ENCODE measurements at places on chromosomes 5 and 9. TPM values are rescaled to one million over a fixed set of nuclear protein-coding genes. Genes with fewer than 3 reads are reported as not detected.

DNA sequence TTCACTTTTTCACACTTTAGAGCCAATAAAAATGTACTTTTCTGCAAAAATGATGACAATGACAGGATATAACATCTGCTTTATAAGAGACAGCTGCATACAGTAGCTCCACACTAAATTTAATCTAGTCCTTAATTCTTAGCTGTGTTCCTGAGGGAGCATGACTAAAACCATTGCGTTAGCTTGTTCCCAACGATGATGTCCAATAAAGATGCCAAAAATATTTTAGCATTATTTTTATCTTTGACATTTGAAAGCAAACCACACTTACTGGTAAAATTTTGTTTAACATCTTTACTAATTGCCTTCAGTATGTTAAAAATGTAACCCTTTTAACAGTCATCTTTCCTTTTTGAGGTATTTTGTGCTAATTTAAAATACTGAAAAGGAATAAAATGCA, 382.7 kb downstream of the CHSY3 start:
- no peaks in the 10 kb centered on the region for H3K27me3 ChIP-seq
- no peaks in the 10 kb centered on the region for H3K4me1 ChIP-seq
- no peak overlapping the region for H3K27ac ChIP-seq
- H3K4me3 ChIP-seq = no peak overlapping the region

Gene SPINK6
- not detected for total RNA-seq

DNA sequence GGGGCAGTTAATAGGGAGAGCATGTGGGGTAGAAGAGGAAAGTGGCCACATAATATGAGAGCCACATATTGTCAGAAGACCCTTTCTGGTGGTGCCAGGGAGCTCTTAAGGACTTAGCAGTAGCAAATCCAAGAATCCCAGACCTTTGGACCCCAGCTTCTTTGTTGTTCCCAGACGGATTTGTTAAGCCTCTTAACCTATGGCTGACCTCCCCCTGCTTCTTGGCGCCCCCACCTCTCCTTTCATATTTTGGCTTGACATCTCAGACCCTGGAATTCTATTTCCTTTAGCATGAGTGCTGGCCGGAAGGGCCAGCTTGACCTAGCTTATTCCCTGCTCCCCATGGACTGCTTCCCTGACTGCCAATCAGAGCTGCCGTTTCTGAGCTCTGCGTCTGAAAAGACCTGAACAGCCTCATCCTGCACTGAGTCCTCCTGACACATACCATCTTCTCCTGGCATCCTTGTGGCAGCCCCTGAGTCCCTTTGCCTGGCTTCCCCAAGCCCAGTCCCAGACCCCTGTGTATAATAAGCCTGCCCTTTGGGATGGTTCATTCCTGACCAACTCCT, 116.3 kb downstream of the PRKACG start:
- H3K27me3 ChIP-seq = no peaks in the 10 kb centered on the region
- H3K27ac ChIP-seq = no peak overlapping the region
- DNase-seq = no peak
- H3K4me1 ChIP-seq = no peaks in the 10 kb centered on the region
- H3K4me3 ChIP-seq = no peak overlapping the region

Gene HTR4
- total RNA-seq = not detected

DNA sequence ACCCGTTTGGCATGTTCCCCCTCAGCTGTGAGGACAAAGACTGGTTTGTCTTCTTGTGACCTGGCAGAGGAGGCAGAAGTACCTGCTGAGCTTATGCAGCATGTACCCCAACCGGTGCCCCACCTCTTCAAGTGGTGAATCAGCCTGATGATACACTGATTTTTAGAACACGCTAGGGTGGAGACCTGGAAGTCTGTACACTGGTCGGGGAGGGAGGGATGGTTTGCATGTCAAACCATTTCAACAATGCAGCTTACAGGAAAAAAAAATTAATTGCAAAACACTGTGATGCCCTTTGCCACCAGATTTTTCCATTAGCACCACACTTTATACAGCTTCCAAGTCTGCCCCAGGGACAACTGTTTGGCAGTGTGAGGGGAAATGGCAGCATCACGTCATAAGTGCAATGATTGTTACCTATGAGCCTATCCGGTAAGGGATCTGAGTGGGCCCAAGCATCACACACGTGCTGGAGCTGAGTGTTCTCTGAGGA, 155.1 kb upstream of the DMRT1 start:
- no peaks in the 10 kb centered on the region for H3K27me3 ChIP-seq
- peak overlapping the region; percentile 39 for H3K4me3 ChIP-seq
- peaks cover 48% of the 10 kb centered on the region for H3K4me1 ChIP-seq
- DNase-seq = peak; percentile 91
- peak overlapping the region; percentile 82 for H3K27ac ChIP-seq

Gene PLCXD3
- total RNA-seq = 2.0 TPM

Gene CCL27
- total RNA-seq = not detected

- H3K36me3 ChIP-seq = no peaks in the 10 kb centered on the region
- no peak overlapping the region for H3K4me3 ChIP-seq
- H3K4me1 ChIP-seq = no peaks in the 10 kb centered on the region
- no peak overlapping the region for H3K27ac ChIP-seq
- peak; percentile 42 for DNase-seq
Measured at GRCh38 chr5:385321-385720, 57.7 kb upstream of the EXOC3 start.

GRCh38 chr5:110956280-110956912, 115.1 kb upstream of the TSLP start:
- H3K27ac ChIP-seq = no peak overlapping the region
- no peak for DNase-seq
- H3K36me3 ChIP-seq = no peaks in the 10 kb centered on the region
- no peaks in the 10 kb centered on the region for H3K4me1 ChIP-seq
- H3K27me3 ChIP-seq = no peaks in the 10 kb centered on the region

Gene CAMK4
- total RNA-seq = 3.3 TPM

GRCh38 chr9:136759001-136759400, 958 bp upstream of the LCN8 start:
- H3K27ac ChIP-seq = no peak overlapping the region
- no peaks in the 10 kb centered on the region for H3K27me3 ChIP-seq
- H3K36me3 ChIP-seq = no peaks in the 10 kb centered on the region
- no peak for DNase-seq
- no peaks in the 10 kb centered on the region for H3K4me1 ChIP-seq
- no peak overlapping the region for H3K4me3 ChIP-seq

Gene FOXD1
- total RNA-seq = 5.0 TPM

DNA sequence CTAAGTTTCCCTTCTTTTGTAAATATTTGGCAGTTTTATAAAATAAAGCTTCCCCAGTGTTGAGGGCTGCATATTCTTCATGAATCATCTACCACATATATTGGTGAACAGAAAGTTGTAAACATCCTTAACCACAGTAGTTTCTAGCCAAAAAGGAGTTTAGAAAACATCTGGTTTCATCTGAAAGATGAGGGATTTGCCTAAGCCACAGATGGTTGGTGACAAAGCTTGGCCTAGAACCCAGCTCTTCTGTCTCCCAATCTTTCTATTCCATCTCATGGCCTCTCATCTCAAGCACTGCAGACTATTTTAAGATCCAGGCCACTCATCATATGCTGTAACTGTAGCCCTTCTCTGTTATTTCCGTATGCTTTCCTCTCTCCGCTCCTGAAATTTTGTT, 232.3 kb upstream of the TRPM3 start:
- DNase-seq = no peak
- H3K4me1 ChIP-seq = no peaks in the 10 kb centered on the region
- no peaks in the 10 kb centered on the region for H3K36me3 ChIP-seq

- no peaks in the 10 kb centered on the region for H3K4me1 ChIP-seq
- H3K4me3 ChIP-seq = no peak overlapping the region
- H3K27me3 ChIP-seq = no peaks in the 10 kb centered on the region
- peak; percentile 17 for DNase-seq
- H3K27ac ChIP-seq = no peak overlapping the region
- H3K36me3 ChIP-seq = no peaks in the 10 kb centered on the region
Measured at GRCh38 chr5:75023368-75024159, 28.8 kb downstream of the GCNT4 start.

Gene GABRA6
- total RNA-seq = not detected

Gene GRM6
- total RNA-seq = not detected

DNA sequence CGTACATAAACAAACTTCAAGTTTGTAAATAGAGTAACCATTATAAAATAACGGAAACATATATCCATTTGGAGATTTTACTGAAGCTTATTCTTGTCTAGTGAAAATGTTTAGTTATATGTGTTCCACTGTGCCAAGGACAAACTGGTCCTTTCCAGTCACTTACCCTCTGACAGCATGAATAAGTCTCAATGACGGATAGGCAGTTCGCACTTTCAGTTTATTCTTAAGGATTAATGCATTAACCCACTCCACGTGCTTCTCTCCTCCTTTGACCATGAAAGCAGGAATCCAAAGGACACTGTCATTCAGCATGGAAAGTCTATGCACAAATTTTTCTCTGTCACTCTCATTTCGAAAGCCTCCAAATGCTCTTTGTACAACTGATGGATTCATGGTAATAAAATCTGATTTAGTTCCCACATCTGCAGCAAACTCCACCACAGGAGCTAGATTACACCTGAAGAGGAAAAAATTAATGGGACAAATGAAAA, 47.1 kb downstream of the ST8SIA4 start:
- H3K36me3 ChIP-seq = no peaks in the 10 kb centered on the region
- no peak for DNase-seq
- H3K27me3 ChIP-seq = no peaks in the 10 kb centered on the region
- H3K27ac ChIP-seq = no peak overlapping the region
- H3K4me1 ChIP-seq = no peaks in the 10 kb centered on the region

DNA sequence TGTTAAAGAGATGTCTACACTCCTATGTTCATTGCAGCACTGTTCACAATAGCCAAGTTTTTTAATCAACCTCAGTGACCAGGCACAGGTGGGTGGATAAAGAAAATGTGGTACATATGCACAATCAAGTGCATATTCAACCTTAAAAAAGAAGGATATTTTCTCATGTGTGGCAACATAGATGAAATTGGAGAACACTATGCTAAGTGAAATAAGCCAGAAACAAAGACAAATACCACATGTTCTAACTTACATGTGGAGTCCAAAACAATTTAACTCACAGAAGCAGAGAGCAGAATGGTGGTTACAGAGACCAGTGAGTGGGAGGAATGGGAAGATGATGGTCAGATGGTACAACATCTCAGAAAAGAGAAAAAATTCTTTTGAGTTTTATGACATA, 31.8 kb downstream of the ANXA1 start:
- no peak for DNase-seq
- H3K36me3 ChIP-seq = no peaks in the 10 kb centered on the region
- no peak overlapping the region for H3K4me3 ChIP-seq

Gene PTTG1
- total RNA-seq = not detected

GRCh38 chr9:129313331-129313955, 135.4 kb upstream of the IER5L start:
- DNase-seq = no peak
- H3K27ac ChIP-seq = no peak overlapping the region
- no peaks in the 10 kb centered on the region for H3K27me3 ChIP-seq
- peaks cover 37% of the 10 kb centered on the region for H3K4me1 ChIP-seq
- H3K36me3 ChIP-seq = no peaks in the 10 kb centered on the region

- no peak overlapping the region for H3K27ac ChIP-seq
- H3K4me3 ChIP-seq = no peak overlapping the region
- peaks cover 20% of the 10 kb centered on the region for H3K4me1 ChIP-seq
- H3K27me3 ChIP-seq = no peaks in the 10 kb centered on the region
- H3K36me3 ChIP-seq = no peaks in the 10 kb centered on the region
Measured at GRCh38 chr5:125700380-125700861, 722.8 kb upstream of the GRAMD2B start.

DNA sequence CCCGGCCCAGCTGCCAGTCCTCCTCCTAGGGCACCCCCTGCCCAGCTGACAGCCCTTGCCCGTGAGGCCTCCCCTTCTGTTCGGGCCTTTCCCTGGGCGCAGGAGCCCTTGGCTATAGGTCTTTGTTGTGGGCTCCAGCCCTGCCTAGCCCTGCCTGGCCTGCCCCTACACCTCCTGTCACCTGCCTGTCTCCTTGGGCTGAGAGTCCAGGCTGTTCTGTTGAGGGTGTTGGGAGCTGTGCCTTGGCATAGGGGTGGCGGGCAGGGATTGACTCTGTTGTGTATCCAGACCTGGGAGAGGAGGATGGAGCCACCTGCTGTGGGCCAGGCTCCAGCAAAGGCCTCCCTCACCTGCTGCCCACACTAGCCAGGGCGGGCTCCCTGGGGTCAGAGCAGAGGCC, 11.6 kb downstream of the FCN2 start:
- H3K27ac ChIP-seq = no peak overlapping the region
- no peaks in the 10 kb centered on the region for H3K36me3 ChIP-seq
- no peak overlapping the region for H3K4me3 ChIP-seq
- peak; percentile 80 for DNase-seq

DNA sequence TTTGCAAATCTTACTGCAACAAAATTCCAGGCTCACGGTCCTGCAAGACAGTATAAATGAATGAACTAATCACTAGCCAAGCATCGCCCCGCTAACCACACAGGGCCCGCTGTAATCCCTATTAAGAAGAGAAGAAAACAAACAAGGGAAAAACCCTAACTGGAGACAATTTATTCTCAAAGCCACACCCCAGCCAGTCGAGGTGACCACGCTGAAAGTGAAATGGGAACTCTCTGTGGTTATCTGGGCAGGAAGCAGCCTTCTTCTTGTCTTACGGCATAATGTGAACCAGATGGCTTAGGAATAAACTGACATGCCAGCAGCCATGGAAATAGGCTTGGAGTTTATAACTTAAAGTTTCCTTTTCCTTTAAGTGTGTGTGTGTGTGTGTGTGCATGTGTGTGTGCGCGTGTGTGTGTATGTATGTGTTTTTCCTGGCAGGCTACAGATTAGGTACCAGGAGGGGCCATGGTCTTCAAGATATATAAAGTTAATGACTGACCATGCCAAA, 120.2 kb downstream of the SEMA6A start:
- H3K36me3 ChIP-seq = no peaks in the 10 kb centered on the region
- H3K4me1 ChIP-seq = peaks cover 24% of the 10 kb centered on the region
- no peak overlapping the region for H3K4me3 ChIP-seq

Gene SPINK7
- not detected for total RNA-seq

GRCh38 chr9:22469928-22470544, 23.4 kb downstream of the DMRTA1 start:
- H3K4me3 ChIP-seq = no peak overlapping the region
- no peaks in the 10 kb centered on the region for H3K36me3 ChIP-seq
- H3K4me1 ChIP-seq = peaks cover 3% of the 10 kb centered on the region
- no peak overlapping the region for H3K27ac ChIP-seq

Gene BSPRY
- total RNA-seq = 0.83 TPM

GRCh38 chr5:131081374-131081773, 83.7 kb downstream of the HINT1 start:
- H3K4me1 ChIP-seq = no peaks in the 10 kb centered on the region
- no peak for DNase-seq
- H3K4me3 ChIP-seq = no peak overlapping the region

DNA sequence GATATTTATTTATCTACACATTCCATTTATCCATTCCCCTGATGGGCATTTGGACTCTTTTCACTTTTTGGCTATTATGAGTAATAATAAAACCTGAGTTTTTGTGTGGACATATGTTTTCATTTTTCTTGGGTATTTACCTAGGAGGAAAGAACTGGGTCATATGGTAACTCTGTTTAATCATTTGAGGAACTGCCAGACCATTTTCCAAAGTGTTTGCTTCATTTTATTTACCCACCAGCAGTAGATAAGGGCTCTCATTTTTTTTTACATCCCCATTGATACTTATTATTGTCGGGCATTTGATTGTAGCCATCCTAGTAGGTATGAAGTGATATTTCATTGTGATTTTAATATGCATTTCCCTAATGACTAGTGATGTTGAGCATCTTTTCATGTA, 7.7 kb upstream of the PTPDC1 start:
- peaks cover 16% of the 10 kb centered on the region for H3K36me3 ChIP-seq
- H3K27me3 ChIP-seq = no peaks in the 10 kb centered on the region
- H3K27ac ChIP-seq = no peak overlapping the region
- DNase-seq = no peak
- H3K4me3 ChIP-seq = no peak overlapping the region

All from esophagus muscularis mucosa (tissue), 4 donors.